ENCODE measurements at places on chromosomes 3 and 15.

DNA sequence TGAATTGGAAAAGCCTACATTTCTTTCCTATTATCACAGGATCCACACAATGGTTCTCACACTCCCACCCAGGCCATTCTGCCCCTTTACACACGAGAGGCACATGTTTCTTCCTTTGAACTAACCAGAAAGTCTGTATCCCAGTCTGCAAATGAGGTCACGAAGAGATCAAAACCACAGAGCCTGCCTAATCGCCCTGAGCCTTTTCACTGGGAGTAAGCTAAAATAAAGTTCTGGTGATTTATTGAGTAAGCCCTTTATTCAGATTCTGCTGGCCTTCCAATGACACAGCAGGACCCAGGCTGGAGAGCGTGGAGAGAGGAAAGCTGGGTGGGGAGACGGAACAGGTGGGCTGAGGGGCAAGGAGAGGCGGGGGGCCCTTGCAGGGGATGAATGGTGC is 78.7 kb downstream of the ATP1B3 start:
- DNase-seq, result no peak

DNA sequence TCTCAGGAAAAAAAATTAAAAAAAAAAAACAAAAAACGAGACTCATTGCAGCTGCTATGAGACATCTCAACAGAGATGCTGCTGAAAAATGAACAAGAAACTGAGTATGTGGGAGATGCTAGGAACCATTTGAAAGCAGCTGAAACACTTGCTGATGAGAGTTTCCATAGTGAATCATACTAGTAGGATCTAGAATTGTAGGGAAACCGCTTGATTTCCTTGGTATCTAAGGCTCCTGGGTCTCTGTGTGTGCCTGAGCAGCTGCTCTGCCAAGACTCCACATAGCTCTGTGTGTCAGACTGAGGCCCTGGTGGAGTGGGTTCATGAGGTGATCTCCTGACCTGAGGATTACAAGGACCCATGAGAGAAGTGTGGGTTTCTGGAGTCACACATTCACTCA is 313.4 kb upstream of the NECTIN3 start:
- no peak for DNase-seq

DNA sequence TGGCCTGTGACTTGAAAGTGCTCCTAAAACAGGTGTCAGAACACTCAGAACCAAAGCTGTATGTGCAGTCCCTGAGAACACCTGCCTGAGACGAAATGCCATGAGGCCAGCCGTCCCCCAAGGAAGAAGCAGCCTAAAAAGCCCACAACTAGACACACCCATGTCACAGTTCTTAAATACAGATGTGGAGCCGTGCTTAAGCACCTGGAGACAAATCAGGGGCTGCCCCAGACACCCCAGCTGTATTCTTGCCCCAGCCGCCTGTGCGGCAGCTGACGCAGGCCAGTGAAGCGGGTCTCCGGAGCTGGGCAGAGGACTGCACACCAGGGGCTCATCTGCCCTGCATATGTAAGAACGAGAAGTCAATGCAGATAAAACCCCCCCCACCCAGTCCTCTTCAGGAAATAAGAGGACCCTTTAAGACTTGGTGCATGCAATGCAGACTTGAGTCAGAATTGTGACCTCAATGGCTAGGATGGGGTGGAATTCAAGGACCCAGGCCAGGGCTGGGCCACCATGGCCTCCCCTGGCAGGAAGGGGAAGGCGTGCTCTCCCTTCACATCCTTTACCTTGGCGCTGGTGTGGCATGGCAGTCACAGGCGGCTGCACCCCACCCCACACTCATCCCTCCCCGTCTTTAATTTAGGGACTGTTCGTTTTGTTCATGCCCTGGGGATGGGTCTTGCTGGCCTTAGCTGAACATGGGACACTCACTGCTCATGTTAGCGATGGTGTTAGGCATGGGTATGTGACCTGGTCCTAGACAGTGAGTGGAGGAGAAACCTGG is 27.7 kb upstream of the PLXNA1 start:
- DNase-seq, result peak; percentile 3

GRCh38 chr3:181288145-181288544 is 298.6 kb upstream of the DNAJC19 start:
- no peak for DNase-seq

DNA sequence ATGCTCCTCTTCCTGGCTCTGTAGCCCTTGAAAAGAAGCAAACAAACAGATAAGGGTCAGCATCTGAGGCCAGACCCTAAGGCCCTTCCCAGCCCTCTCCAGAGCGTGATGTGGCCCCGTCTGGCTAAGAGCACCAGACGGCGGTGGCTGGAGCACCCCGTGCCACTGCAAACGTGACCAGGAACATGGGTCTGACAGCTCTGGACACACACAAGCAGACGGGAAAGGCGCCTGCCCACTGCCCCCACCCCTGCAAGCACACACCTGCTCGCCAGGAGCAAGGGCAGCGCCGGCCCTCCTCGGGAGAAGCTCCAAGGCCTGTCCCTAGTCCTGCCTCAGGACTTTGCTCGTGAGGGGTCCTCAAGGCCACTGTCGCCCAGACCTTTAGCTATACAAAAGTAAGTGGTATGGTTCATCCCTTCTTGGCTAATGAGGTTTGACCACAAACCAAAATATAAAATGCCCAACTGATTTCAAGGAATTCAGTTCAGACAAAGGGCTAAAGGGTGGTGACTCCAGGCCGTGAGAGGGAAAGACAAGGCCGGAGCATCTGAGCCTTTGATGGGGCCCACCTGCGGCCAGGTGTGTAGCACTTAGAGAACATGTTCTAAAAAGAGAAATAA is 90.4 kb downstream of the XXYLT1 start:
- no peak for DNase-seq

DNA sequence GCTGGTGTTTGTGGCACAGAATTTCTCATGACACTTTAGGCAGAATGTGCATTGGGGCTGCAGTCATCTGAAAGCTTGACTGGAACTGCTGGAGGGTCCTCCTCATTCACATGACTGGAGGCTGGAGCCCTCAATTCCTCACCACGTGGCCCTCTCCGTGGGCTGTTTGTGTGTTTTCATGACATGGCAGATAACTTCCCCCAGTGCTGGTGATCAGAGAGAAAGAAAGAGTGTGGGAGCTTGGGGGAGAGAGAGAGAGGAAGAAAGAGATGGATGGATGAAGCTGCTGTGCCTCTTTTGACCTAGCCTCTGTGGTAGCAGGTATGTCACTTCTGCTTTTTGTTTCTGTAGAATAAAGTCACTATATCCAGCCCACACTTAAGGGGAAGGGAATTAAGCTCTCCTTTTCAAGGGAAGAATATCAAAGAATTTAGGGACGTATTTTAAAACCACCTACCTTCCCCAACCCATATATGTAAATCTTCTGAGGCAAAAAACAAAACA is 169.6 kb upstream of the IL12A start:
- no peak for DNase-seq

GRCh38 chr3:99765042-99765942 is 52.4 kb upstream of the CMSS1 start:
- DNase-seq, result no peak
